IPS DF 6.9 (cell line): ENCODE measurements at places on chromosomes 2 and 18.

DNA sequence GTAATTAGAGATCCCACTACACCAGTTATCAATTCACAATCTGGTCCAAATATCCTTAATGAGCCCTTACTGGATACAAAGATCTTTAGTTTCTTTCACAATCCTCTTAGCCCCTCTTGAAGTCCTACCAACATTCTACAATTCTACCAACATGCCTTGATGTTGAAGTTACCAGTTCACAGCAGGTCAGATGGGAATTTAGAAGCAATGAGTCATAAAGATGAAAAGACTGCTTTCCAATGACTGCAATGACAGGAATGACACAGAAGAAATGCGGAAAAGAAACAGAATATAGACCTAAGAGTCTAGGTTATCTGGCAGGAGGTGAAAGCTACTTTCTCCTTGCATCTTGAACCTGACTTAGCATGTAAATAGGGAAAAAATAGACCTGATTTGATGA is 24.5 kb downstream of the RTTN start:
- no peak for DNase-seq

DNA sequence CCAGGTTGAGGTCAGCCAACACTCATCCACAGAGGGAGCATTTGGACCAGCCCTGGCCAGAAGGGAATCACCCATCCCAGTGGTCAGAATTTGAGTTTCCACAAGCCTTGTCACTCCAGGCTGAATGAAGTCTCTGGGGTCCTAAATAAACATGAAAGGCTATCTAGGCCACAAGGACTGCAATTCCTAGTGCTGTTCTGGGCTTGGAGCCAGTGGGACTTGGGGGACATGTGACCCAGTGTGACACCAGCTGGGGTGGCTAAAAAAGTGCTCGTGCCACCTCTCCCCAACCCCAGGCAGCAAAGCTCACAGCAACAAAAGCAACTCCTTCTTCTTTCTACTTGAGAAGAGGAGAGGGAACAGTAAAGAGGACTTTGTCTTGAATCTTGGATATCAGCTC is 91.7 kb downstream of the MDH1 start:
- DNase-seq: no peak

- no peak for DNase-seq
Measured at GRCh38 chr2:42566837-42567321, 1.6 kb upstream of the MTA3 start.

GRCh38 chr2:113979191-113980128 is 89.6 kb downstream of the ACTR3 start:
- peak; percentile 35 for DNase-seq

- DNase-seq: no peak
Measured at GRCh38 chr2:217857624-217858506, 144.9 kb downstream of the TNS1 start.

DNA sequence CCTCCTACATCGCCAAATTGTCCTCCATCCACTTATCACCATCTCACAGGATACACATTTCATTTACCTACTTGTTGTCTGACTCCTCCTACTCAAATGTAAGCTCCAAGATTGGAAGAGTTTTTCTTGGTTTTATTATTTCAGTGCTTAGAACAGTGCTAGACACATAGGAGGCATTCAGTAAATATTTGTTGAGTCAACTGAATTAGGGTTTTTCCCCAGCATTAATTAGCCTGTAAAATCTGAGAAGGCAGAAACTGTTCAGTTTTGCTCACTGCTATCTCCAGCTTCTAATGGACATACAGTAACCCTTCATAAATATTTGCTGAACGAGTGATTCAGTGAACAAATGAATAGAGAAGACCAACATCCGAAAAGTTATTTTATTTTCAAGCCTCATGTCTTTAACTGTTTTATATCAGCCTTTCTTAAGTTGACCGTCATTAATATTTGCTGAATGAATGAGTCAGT is 800 bp downstream of the TTC21B start:
- DNase-seq: no peak

DNA sequence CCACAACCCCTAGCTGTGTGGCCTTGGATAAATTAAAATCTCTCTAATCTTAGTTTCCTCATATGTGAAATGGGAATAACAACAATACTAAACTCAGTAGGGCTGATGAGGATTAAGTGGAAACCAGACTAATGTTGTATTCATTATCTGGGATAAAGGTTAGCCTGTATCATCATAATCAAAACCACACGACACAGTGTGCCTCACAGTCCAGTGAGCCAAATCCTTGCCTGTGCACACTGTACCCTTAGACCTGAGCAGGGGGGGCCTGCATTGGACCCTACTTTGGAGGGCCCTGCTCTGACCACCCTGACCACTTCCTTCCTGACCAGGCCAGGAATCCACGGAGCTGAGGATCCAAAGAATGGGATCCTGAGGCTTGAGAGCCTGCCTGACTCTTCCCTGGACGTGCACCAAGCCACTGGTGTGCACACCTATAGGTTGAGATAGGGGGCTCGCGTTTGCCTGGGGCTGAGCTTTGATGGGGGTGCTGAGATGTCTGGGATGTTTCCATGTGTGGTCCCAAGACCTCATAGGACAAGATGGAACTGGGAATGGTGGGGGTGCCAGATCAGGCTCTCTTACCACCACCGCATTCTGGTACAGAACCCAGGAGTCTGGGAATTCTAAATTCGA is 69.7 kb downstream of the TGOLN2 start:
- no peak for DNase-seq
